ENCODE measurements at places on chromosomes 3 and 15. TPM values are rescaled to one million over a fixed set of nuclear protein-coding genes. Genes with fewer than 3 reads are reported as not detected.

GRCh38 chr3:127404221-127405009, 116.6 kb upstream of the PRR20G start:
- no peak overlapping the region for H3K27ac ChIP-seq
- no peak overlapping the region for H3K4me3 ChIP-seq
- no peaks in the 10 kb centered on the region for H3K36me3 ChIP-seq
- DNase-seq: no peak
- H3K4me1 ChIP-seq: no peaks in the 10 kb centered on the region

DNA sequence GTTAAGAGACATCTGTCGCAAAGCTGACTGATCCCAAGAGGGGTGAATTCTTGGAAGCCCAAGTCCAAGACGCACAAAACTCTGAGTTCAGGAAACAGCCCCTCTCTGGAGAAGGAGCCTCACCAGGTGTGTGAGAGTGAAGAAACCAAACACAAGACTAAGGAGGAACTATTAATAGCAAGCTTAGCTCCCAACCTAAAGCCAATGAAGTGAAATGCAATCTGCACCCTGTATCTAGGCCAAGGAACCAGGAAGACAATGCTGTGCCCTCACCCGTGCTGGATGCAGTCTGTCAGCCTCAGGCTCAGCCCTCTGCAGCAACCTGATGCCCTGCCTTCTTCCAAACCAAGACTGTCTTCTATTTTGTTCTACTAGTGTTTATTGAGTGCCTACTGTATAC, 22.5 kb upstream of the THBS1 start:
- H3K36me3 ChIP-seq: no peaks in the 10 kb centered on the region
- no peak overlapping the region for H3K27ac ChIP-seq
- no peak overlapping the region for H3K4me3 ChIP-seq
- H3K27me3 ChIP-seq: peaks cover 2% of the 10 kb centered on the region
- no peak for DNase-seq
- H3K4me1 ChIP-seq: no peaks in the 10 kb centered on the region

The RRP9 gene
- total RNA-seq: 18.3 TPM

DNA sequence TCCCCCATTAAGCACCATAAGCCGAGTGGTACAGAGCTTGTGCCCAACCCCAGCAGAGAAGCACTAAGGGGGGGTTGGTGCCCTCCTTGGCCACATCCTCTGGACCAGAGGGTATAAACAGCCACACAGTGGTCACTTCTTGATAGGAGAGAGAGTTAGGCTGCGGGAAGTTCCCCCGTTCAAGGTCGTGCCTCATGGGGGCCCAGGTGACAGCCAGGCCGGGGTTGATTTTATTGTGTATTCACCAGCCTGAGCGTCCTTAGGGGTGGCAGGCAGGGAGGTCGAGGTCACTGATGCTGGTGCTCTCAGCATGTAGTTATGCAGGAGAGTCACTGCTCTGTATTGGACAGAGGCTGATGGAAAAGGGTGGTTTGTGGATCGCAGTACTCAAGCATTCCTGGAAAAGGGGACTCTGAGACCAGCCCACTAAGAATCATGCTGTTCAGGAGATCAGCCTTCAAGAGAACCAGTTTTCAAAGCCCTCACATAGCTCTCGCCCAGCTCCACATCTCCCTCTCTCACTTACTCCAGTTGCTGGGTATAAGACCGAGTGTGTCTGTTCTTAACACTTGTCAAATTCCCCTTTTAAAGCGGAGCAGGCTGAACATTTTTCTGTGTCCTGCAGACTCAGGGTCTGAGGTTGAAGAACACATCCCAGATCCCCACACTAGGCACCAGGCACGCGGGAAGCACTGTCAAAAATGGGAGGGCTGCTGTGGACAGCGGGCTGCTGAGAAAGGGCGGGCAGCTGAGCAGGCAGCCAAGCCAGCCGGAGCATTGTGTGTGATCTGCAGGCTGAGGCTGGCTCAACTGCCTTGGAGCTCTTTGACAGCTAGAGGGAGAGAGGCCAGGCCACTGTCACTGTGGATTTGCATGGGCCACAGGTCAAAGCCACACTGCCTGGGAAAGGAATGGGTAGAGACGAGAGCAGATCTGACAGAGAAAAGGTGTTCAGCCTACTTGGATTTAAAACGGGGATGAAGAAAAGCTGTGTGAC, 279.3 kb upstream of the LRRFIP2 start:
- H3K27ac ChIP-seq: no peak overlapping the region
- H3K4me1 ChIP-seq: peaks cover 5% of the 10 kb centered on the region
- H3K4me3 ChIP-seq: no peak overlapping the region
- H3K27me3 ChIP-seq: peaks cover 61% of the 10 kb centered on the region
- H3K36me3 ChIP-seq: no peaks in the 10 kb centered on the region

DNA sequence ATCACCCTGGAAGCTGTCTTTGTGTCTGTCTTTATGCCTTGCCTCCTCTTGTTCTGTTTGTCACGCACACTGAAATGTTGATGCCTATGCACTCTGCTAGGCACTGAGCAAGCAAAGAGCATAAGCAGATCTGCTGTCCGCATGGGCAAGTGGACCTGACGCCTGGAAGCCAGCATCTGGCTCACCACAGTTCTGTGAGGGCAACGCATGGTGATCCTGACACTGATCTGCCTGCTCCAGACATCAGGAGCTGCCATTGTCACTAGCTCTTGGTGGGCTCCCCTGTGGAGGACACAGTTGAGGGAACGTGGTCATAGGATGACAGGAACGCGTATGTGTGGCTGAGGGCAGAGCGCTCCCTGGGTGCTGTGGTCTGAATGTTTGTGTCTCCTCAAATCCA, 234.6 kb downstream of the ADAMTS17 start:
- no peak overlapping the region for H3K4me3 ChIP-seq
- no peaks in the 10 kb centered on the region for H3K36me3 ChIP-seq
- H3K27me3 ChIP-seq: no peaks in the 10 kb centered on the region

DNA sequence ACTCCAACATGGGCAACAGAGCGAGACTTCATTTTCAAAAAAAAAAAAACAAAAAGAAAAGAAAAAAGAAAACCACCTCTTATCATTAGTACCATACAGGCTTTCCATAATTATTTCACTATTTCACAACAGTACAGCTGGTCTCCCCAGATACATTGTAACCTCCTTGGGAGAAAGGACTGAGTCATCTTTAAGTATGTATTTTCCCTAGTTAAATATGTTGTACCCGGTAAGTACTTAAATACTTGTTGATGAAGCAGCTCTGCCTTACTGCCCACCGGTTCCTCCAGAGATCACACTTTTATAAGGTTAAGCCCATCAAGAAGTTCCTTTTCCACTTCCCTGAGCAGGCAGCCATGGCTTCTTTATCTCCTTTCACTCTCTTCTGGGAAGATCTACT, 789.5 kb upstream of the CFAP20DC start:
- H3K4me3 ChIP-seq: no peak overlapping the region
- H3K27ac ChIP-seq: no peak overlapping the region
- no peak for DNase-seq
- H3K27me3 ChIP-seq: no peaks in the 10 kb centered on the region
- peaks cover 12% of the 10 kb centered on the region for H3K4me1 ChIP-seq
- H3K36me3 ChIP-seq: no peaks in the 10 kb centered on the region

DNA sequence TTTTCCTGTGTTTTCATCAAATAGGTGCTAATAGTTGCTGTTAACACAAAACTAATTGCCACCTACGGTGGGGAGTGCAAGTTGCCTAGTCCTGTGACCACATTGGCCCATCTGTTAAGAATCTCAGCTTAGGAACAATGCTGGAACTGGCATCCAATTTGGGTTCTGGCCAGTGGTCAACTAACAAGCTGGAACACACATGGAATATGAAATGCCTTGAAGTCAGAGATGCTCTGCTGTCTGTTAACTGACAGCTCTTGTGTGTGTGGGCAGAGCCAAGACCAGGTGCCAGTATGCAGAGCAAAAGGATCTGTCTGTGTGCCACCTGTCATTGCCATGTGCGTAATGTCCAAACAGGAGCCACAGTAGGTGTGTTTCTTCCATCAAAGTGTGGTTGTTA, 460.8 kb downstream of the ROBO2 start:
- H3K27ac ChIP-seq: no peak overlapping the region
- no peaks in the 10 kb centered on the region for H3K27me3 ChIP-seq
- no peak for DNase-seq
- no peaks in the 10 kb centered on the region for H3K36me3 ChIP-seq
- H3K4me3 ChIP-seq: no peak overlapping the region

- H3K4me1 ChIP-seq: peaks cover 92% of the 10 kb centered on the region
- DNase-seq: no peak
- H3K27me3 ChIP-seq: no peaks in the 10 kb centered on the region
- H3K27ac ChIP-seq: peak overlapping the region; percentile 77
- no peak overlapping the region for H3K4me3 ChIP-seq
Measured at GRCh38 chr15:67095912-67096311, 30.5 kb downstream of the SMAD3 start.

The MKRN3 gene
- total RNA-seq: 5.8 TPM

Data from T-cell (primary cell).